ENCODE measurements at places on chromosomes 11 and 22.

DNA sequence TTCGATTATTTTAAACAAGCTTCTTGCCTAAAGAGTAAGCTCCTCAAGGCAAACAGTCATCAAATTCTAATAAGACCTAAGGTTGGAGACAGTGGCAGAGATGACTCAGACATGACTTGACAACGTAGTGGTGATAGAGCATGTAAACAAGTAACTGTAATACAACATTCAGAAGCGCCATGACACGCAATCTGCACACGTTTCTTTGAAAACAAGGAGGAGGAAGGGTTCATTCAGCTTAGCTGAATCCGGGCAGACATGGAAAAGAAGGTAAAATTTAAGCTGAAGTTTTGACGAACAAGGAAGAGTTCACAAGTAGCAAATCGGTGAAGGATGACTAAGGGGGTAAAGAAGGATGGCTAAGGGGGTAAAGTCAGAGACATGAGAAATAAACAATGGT lies 152.4 kb upstream of the ZC3H12C start:
- DNase-seq = no peak

- no peak for DNase-seq
Observed at GRCh38 chr11:80559942-80560341, 1119.1 kb upstream of the TENM4 start.

DNA sequence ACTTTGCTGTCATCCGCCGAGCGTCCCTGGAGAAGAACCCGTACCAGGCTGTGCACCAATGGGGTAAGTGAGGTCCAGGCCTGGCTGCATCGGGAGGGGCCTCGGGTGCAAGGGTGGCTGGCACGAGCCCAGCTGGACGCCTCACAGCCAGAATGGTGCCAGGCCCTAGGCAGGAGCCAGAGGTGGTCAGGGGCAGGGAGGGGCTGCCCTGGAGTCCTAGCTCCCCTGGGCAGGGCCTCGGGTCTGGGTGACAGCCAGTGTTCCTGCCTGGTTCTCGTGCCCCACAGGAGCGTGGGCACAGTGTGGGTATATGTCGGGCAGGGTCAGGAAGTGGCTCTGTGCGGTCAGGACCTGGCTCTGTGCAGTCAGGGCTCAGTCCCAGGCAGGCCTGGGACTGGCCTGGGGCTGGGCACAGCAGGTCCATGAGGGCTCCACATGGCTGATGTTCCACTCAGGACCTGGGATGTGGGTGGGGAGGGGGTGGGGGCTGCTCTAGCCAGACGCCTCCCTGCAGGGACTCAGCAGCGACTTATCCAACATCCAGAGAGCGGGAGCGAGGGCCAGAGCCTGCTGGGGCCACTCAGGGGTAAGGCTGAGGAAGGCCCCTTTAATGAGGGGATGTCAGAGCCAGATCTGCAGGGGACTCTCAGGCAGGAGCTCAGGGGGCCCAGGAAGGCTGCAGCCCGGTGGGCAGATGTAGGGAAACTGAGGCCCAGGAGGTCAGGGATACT lies 1.2 kb downstream of the TSPAN32 start:
- DNase-seq = no peak

GRCh38 chr11:40134820-40135570 lies 1324.5 kb downstream of the LRRC4C start:
- no peak for DNase-seq

- DNase-seq = no peak
Observed at GRCh38 chr22:37601540-37602442, 6.8 kb upstream of the GGA1 start.

DNA sequence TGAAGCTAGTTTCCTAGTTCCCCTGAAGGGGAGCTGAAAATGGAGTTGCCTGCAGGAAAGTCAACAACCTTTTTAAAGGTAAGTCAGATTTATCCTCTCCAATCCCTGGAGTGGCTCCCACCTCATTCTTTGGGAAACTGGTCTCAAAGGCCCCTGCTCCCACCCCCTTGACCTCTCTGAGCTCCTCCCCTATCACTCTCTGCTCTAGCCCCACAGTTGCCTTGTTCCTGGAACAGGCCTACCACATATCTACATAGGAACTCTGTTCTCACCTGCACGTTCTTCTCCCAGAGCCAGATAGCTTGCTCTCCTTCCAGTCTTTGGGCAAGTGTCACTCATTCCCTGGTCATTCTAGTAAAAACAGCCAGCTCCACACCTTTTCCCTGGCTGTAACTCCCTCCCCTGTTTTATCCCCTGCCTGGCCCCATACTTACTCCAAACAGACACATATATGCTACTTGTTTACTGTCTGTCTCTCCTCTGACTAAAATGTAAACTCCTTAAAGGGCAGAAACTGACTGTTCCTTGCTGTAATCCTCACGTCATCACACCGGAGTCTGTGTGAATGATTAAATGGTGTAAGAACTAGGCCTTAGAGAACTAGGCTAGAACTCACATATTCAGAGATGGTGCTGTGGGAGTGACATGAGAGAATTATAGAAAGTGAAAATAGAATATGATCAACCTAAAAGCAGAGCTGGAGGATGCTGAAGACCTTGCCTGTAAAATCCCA lies 53.3 kb downstream of the TCF20 start:
- no peak for DNase-seq

DNA sequence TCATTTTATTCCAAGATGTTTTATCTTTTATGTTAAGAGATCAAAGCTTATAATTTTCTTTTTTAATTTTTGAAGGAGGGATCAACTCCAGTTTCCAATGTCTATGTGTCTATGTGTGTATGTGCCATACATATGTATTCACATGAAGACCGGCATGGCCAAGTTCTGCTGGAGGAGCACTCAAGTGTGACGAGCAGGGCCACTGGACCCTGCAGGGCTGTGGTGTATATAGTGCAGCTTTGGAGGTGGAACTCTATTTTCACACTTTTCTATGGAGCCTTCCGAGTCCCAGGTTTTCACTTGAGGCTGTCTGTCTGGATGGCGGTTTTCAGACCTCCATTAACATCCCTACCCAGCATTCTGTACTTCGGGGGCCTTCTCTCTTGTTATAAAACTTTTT lies 36.5 kb upstream of the TTC12 start:
- no peak for DNase-seq

- DNase-seq = no peak
Observed at GRCh38 chr11:15710580-15711275, 596.0 kb downstream of the INSC start.

- DNase-seq = no peak
Observed at GRCh38 chr11:2904153-2905052, 18.8 kb upstream of the CDKN1C start.

- no peak for DNase-seq
Observed at GRCh38 chr11:78110830-78111229, 28.6 kb downstream of the ALG8 start.

- DNase-seq = no peak
Observed at GRCh38 chr22:33897448-33897835, 22.8 kb downstream of the LARGE1 start.

All from activated CD4-positive, alpha-beta T cell treated with anti-CD3 and anti-CD28 coated beads for 24 hours (primary cell).